ENCODE measurements at places on chromosomes 6 and 20.

DNA sequence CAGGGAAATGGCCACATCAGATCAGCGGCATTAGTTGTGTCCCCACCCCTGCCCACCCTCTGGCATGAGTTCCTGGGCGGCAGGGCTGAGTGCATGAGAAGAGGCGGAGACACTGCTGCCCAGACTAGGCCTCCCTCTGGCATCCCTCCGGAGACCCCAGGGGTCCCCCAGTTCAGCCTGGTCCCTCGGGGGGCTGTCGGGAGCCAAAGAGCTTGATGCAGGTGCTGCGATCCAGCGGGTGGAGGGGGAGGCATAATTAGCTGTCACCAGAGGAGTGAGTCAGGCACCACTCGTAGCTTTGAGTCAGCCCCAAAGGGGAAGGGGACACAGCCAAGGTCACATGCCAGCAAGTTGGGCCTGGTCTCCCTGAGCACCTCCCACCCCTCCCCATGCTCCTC lies 34.5 kb downstream of the DLGAP4 start:
- no peak for DNase-seq

- DNase-seq: no peak
Observed at GRCh38 chr20:671252-672030, 4.2 kb downstream of the SCRT2 start.

- no peak for DNase-seq
Observed at GRCh38 chr20:2817891-2818595, 1.9 kb downstream of the TMEM239 start.

GRCh38 chr20:59646487-59646886 lies 42.1 kb downstream of the PHACTR3 start:
- DNase-seq: no peak

DNA sequence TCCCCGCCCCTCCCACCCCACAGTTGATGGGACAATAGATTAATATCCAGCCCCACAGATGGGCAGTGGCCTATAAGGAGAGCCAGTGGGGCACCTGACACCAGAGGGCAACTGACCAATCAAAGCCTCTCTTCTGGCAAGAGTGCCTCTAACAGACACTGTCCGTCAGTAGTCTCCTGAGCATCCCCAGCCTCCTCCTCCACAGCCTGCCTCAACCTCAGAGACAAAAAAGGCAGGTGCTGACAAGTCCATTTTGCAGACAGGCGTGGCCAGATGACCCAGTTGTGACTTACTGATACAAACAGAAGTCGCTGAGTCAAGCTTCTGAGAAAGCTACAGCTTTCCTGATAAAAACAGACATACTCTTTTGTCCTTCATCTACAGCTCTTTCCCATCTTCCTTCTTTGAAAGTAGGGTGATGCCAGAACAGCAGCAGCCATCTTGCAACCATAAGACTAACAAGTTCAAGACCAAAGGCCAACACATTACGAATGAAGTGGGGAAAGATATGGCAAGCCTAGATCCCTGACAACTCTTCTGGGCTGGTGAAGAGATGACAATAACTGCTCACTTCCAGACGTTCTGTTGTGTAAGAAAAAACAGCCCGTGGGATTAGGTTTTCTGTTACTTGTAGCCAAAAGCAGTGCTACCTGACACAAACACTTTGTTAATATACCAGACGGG lies 12.3 kb downstream of the PPIL1 start:
- no peak for DNase-seq

DNA sequence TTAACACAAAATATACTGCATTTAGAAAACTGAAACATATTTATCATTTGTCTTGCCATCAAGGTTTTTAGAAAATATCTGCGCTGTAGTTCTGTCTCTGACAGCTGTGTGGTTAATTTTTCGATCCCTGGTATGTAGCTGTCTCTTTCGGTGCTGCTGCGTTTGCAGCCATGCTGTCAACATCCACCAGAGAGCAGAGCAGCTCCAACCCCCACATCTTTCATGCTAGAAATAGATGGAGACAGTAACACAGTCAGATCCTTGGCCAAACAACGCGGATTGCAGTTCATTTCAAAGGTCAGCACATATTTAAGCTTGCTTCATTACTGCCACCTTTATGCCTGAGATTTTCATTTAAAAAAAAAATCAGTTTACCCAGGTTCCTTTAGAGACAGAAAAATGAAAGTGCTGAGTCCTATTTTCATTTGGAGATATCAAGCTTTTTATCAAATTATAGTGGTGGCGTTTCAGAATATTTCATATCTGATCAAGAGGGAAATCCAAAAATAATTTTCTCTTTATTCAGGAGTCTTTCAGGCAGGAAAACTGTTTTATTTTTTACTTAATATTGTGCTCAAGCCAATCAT lies 157.7 kb upstream of the MMS22L start:
- no peak for DNase-seq

- peak; percentile 27 for DNase-seq
Observed at GRCh38 chr6:119446115-119446554, 96.6 kb upstream of the MAN1A1 start.

- no peak for DNase-seq
Observed at GRCh38 chr20:32494483-32495216, 90.5 kb downstream of the NOL4L start.

DNA sequence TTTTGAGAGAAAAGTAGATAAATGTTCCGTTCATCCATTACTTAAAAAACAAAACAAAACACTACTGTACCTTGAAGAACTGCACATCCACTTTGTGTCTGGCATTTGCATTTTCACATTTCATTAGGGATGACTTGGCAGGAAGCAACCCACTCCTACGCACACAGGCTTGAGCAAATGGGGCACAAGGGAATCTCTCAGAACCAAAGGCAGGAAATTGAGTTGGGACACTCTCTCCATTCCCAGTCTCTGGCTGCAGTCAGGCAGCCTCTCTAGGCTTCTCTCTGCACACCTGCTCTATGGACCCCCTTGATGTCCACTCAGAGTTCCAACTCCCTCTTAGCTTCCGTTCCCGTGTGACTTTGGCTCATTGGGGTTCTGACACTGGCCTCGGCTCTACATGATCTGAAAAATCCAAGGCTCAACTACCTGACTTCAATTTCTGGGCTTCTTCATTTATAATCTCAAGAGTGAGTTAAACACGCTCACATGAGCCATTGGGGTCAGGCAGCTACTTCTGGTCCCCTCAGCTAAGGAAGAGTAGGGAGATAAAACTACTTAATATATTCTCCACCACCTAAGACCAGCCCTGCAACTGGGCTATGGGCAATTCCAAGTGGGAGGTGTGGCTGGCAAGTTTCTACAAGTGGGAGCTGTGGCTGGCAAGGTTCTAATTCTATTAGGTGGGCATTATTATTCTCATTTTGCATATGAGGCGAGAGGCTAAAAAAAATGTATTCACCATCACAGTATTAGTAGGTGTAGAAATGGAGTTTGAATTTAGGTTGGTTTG lies 251.9 kb downstream of the SOD2 start:
- no peak for DNase-seq

DNA sequence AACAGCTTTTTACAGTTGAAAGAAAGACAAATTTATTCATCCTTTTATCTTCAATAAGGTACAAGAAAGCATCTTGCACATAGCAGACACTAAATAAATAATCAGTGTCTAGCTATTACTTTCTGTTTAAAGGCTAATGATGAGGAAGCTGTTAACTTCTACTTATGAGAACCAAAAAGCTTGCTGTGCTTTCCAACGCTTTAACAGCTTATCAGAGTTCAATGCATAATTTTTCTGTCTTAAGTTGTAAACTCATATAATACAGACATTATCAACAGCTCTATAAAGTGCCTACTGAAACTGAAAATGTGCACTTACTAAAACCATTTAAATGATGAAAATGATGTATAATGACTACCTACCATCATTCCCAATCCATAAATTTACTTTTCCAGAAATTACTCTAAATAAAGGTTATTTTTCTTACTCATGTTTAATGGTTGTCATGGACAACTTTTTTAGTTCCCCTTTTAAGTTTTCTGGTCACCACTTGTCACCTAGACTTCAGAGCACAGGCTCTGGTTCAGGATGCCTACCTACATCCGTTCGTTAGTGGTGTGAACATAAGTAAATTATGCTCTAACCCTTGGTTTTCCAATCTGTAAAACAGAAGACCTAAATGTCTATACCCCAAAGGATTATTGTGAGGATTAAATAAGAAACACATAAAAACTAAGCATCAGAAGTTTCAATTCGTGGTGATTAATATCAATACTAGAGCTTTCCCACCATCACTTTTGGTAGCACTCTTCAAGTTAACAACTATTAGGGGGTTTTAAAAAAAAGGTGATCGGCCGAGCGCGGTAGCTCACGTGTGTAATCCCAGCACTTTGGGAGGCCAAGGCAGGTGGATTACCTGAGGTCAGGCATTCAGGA lies 8.0 kb downstream of the PNISR start:
- peak; percentile 17 for DNase-seq

DNA sequence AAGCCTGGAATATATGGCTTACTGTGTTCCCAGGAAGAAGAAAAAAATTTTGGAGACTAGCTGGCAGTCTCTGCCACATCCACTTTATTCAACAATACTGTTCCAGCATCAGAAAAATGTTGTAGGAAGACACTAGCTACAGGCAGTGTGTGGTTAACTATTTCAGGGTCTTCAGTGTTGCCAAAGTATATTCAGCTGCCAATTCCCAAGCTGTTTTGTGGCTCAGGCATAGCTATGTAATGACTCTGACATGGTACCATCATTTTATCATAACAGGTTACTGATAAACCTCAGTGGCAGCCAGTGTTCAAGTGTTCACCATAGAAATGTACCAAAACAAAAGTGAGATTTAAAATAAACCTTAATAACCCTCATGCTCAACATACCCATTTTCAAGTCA lies 503.1 kb downstream of the ADGRB3 start:
- DNase-seq: no peak

- DNase-seq: no peak
Observed at GRCh38 chr6:18090349-18090786, 32.1 kb downstream of the NHLRC1 start.

- DNase-seq: no peak
Observed at GRCh38 chr6:43703512-43704429, 16.2 kb upstream of the MRPS18A start.

GRCh38 chr20:10654250-10654610 lies 19.6 kb downstream of the JAG1 start:
- DNase-seq: no peak

Measured in GM13977 (cell line).